ENCODE measurements at places on chromosomes 7 and 10. TPM values are rescaled to one million over a fixed set of nuclear protein-coding genes. Genes with fewer than 3 reads are reported as not detected.

- no peak for DNase-seq
These were observed 116.4 kb downstream of the ITGB8 start for GRCh38 chr7:20447021-20447650.

DNA sequence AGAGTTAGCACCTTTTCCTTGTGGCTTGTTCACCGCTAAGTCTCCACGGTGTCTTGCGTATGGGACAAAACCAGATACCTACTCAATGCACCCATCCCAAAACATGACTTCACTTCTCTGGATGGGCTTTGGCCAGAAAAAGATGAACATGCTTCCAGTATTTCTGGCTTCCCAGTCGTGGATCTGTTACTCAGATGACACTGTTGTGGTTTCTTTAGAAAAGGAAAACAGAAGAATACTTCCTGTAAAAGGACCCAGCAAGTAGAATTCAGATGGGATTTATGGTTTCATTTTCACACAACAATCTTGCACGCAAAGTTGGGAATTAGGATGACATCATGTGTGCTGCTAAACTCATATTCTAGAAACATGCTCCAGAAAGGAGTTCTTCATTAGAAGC lies 216.7 kb downstream of the ADAM12 start:
- DNase-seq: no peak

- DNase-seq: no peak
These were observed 121.0 kb downstream of the NEURL1 start for GRCh38 chr10:103614306-103615158.

DNA sequence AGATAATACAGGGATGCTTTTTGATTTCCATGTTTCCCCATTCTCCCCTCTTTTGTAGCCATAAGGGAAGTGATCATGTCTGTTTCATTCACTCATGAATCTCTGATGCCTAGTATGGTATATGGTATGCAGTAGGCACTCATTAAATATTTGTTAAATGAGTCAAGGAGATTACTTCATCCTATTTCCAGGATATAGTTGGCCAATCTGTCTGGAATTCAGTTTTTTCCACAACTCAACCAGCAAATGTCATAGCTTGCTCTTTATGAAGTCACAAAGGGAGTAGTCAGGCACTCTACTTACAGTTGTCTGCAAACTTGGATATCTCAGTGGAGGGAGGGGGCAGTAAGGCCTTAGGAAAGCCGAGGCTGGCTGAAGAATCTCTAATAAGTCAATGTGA lies 853.6 kb downstream of the LRMDA start:
- DNase-seq: no peak

Gene MSMB
- total RNA-seq: not detected

Data from dorsolateral prefrontal cortex (tissue), 122 donors.